ENCODE measurements at places on chromosomes 16 and 17.

- DNase-seq = no peak
Observed at GRCh38 chr16:66516509-66516807, 33.5 kb downstream of the TK2 start.

DNA sequence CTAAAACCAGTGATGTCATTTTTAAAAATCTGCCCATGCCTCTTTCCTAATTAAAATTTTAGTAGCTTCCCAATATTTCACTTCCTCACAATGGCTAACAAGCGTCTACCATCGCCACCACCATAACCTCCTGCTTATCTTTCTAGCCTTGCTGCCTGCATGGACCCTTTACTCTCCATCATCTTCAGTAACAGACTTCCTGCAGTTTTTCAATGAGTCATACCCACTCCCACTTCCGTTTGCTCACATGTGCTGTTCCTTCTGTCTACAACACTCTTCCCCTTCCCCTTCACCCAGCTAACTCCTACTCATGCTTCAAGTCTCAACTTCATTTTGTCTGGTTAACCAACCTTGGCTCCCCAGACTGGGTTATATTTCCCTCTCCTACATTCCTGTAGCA, 12.8 kb upstream of the SKAP1 start:
- no peak for DNase-seq

DNA sequence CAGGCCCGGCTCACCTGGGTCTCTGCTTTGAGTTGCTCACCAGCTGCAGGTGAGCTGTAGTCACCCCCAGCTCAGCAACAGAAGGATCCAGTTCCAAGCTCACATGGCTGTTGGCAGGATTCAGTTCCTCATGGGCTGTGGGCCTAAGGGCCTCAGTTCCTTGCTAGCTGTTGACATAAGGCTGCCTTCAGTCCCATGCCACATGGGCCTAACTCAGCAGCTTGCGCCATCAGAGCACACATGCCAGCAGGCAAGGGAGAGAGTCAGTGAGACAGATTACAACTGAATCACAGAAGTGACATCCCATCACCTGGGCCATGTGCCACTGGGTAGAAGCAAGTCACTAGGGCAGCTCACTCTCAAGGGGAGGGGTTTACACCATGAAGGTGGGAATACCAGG, 24.7 kb downstream of the PSMD7 start:
- DNase-seq = no peak

DNA sequence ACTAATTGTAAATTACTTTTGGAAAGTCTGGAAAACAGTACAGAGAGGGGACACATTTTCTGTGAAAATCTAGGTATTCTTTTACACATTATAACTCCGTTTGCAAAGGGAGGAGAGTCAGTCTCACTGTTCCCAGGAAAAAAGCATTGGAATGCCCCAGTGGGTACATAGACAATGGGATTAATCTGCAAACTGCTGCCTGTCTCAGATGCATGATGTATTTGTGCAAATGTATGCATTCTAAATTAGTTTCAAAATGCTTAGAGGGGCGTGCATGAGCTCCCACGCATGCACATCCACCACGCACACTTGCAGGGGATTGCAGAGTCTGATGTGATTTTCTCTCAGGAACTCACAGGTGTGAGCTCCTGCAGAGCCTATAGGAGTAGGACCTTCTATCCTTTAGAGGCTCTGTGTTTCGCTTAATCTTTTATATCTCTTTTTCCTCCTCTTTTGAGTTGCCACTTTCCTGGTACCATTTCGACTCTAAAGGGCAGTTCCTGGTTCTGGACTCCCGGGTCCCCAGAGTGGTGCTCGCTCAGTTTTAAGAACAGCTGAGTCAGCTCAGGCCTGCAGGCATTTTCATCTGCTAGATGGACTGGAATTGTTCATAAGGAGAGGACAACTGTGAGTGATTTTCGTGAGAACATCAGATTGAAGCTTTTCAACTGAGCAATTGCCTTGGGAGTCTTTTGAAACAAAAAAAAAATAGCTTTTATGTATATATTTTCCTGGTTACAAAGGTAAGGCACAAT, 1.1 kb downstream of the BCO1 start:
- DNase-seq = no peak

DNA sequence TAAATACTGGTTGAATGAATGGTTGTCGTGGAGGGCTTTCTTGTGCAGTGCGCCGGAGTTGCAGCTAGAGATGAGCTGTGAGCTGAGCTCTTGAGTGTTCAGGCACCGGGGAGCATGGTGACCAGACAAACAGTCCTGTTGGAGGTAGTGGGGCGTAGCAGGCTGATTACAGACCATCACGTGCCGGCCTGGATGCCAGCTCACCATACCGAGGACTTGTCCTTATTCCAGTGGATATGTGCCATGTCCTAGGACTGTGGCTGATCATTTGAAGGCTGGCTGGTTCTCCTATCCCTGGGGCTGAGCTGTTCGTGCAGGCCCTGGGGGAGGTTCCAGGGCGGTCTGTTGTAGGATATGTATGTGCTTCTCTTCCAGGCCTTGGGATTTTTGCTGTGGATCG, 60.0 kb downstream of the ABCC1 start:
- no peak for DNase-seq

DNA sequence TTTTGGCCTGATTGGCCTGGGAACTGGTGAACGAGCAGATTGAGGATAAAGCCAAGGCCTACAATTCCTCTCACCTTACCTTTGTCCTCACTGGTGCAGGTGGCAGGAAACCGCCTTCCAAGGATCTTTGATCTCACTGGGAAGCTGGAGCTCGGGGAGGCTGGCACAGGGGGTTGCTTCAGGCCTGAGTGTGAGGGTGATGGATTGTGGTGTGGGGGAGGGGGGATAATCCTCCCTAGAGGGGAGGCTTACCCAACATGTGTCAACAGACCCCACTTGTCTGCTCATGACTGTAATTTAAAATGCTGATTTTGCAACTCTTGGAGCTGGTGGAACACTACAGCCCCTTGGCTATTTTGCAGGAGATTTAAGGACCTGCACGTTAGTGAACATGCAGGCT, 4.5 kb upstream of the RMI2 start:
- DNase-seq = no peak

DNA sequence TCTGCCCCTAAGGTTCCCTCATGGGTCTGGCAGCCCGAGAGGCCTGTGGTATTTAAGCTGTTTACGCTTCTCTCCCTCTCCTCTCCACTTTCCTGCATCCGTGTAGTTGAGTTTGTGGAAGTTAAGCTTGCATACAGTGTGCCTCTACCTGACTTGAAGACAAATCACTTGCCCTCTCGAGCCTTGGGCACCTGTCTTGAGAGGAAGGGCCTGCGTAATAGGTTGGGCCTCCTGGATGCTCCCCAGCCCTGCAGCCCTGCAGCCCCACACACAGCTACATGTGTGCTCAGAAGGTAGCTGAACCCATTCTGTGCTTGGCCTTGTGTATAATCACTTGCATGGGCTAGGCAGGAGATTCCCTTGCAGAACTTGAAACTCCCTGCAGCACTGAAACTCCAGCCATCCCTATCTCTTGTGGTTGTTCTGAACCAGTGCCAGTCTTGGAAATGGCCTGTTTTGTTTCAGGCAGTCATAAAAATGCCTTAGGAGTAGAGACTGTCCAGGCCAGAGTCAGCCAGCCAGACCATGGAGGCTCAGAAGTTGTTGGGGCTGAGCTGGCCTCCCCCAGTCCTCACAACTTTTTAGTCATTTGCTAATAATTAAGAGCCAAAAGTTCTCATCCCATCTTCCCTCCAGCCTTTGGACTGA, 134.6 kb downstream of the CLEC16A start:
- DNase-seq = no peak

DNA sequence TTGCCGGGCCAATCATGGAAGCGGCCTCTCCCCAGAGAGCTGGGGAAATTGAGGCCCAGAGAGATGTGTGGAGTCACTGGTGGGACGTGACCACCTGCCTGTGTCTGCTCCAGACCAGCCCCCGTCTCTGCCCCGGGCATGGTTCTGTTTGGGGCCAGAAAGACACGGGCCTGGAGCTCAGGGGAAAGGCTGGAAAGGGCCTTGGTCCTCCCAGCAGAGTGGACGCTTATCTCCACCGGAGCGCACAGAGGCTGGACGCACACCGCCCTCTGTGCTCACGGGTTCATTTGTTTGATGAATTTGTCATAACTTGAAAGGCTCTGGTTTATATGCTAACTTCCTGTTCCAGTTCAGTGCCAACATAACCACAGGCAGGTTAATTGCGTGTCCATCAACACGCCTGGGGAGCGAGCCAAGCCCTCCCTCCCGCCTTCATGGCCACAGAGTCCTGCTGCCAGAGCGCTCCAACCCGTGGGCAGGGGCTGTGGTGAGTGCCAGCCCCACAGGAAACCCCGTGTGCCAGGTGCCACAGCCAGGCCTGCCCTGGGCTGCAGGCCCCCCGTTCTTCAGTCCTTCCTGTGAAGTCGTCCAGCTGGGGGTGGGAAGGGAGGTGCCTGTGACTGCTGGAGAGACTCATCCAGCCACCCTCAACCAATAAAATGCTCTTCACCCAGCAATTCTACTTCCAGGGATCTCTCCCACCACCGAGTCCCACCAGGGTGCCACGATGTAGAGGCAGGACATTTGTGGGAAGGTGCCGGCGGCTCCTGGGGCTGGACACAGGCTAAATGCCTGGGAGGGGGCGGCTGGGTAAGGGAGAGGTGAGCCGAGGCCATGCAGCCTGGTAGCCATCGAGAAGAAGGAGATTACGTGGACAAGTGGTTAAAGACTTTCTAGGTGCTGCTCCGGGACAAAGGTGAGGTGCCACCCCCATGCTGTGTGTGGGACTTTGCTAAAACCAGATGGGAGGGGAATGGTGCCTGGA, 29.4 kb upstream of the BAHCC1 start:
- DNase-seq = no peak

GRCh38 chr16:239948-240277, 5.3 kb downstream of the FAM234A start:
- DNase-seq = no peak

GRCh38 chr17:70295329-70295728, 126.0 kb downstream of the KCNJ2 start:
- no peak for DNase-seq

All from T-helper 1 cell (primary cell).